ENCODE measurements at places on chromosomes 7 and 10.

DNA sequence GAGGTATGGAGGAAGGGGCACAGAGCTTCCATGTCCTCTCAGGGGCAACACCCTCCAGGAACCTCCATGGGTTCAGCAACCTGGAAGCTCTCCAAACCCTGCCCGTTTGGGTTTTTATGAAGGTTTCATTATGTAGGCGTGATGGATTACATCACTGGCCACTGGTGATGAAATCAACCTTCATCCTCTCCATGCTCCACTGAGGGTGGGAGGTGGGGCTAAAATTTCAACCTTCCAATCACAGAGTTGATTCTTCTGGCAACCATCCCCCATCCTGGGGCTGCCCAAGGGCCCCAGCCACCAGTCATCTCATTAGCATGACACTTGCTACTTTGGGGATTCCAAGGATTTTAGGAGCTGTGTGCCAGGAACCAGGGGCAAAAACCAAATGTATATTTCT is 90.1 kb downstream of the TEX36 start:
- DNase-seq, result no peak

DNA sequence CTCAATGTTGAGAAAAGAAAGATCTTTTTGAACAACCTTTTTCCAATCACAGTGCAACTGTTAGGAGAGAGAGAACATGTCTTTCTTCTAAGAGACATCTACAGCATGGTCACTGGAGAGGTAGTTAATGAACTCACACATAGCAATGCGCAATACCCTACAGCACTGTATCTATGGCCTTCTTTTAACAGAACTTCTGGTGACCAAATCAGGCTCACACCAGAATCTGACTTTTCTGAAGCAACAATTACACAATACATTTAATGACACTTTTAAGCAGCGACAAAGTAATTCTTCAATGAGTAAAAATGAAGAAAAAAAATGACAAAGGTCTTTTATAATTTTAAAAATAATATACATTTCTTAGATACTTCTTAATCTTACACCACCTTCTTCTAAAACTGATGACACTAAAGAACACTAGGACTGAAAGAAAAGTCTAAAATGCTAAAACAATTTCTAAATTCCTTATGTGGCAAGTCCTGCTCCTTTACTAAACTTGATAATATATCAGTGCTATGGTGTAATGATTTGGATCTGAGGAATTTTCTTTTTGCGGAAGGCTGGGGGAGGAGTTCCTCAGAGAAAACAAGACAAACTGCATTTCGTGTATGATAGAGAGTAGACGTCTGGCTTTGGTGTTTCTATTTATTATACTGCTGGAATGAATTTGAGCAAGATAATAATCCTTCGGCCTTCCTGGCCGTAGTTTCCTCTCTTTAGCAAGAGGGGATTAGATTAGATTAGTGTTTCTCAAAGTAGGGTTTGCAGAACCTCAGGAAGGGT is 166.3 kb downstream of the ZNF438 start:
- no peak for DNase-seq

DNA sequence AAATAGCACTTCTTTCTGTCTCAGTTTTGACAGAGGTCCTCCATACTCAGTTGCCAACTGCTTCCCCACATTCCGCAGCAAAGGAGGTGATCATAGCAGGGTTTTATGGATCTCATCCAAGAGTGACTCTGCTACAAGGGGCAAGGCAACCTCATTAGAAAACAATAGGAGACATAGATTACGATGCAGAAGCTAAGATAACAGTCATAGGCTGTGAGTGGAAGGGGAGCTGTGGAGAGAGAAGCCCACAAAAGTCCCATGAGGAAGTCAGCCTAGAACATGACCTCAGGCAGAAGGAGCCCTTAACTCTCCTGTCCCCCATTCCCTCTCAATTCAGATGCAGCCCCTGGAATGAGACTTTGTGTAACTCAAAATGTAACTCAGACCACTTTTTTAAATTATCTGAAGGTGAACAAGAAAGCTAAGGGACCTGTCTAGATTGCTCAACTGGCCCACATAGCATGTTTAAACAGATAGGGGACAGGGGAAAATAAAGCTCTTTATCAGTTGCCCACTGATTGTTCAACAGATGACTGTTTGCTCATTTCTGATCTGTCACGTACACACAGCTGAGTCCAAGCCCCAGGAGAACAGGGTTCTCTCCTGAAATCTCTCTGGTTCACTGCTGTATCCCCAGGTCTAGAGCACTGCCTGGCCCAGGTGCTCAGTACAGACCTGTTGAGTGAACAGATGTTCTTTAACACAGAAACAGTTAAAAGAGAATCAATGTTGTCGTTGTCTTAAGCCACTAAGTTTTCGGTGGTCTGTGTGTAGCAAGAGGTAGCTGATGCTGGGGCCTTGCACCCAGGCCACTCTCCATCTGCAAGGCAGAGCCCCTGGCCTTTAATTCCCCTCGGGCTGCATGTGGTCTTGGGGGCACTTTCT is 1.5 kb upstream of the NCOA4 start:
- DNase-seq, result no peak

DNA sequence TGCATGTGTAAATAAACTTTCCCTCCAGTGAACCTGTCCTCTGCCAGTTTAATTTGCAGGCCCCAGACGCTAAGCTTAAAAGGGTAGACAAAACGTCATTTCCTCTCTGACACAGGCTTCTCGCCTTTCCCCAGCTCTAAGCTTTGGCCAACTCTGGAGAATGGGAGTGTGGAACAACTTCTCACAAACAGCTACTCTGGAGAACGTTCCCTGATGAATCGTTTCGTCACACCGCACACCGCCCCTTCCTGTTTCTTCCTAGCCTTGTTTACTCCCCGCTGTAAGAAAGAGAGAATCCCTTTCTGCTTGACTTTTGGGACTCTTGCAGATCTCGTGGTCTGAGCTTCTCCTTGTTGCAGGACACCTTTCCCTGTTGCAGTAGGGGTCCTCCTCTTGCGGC is 564.2 kb downstream of the TCERG1L start:
- DNase-seq, result no peak

GRCh38 chr10:44198096-44198779 is 186.7 kb downstream of the CXCL12 start:
- no peak for DNase-seq

GRCh38 chr10:1605121-1605520 is 132.2 kb downstream of the ADARB2 start:
- no peak for DNase-seq

DNA sequence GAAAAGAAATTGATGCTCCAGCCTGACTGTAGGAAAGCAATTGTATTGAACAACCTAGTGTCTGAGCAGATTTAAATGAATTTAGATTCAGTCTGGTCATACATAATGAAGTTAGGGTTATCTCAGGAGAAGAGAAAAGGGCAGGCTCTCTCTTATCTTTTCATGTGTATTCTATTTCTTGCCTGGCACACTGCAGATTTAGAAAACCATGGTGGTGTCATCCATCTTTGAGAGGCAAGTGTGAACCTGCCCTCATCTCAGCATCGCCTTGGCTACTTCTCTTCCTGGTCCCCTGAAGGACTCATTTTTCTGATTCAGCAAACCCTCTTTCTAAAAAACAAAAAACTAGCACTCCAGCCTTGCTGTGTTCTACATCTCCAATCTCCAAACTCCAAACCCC is 137.7 kb downstream of the LRRC4 start:
- DNase-seq, result no peak

DNA sequence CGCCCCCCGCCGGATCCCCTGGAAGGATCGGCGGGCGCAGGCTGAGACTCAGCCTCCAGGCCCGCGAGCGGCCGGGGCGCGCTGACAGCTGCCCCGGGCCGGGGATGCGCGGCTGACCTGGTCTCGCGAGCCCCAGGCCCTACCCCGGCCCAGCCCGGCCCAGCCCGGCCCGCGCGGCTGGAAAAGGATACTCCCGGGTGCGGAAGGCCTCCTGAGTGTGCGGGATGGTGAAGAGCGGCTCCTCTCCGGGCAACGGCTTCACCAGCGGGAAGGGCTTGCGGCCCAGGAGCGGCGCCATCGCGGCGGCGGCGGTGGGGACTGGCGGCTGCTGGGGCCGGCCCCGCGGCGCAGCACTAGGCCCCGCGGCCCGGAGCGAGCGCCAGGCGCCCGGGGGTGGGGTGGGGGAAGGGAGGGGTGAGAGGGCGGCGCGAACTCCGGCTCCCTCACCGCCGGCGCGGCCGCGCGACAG is 423 bp downstream of the BAZ1B start:
- DNase-seq, result peak; percentile 49

DNA sequence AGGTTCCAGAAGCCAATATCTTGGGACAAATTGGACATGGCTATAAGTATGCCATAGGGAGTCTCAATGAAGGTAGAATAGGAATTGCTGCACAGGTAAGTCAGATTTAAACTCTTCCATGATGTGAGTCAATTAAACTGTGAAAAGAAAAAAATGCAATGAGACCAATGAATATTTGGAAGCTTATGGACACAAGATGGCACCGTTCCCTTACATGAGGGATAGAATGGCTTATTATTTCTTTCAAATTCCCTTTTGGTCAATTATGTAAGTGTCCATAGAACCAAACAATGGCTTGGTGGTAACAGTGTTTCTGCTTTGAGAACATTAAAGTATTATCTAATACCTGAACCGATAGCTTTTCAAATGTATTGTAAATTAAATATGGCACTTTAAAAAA is 35.6 kb downstream of the ACADSB start:
- peak; percentile 3 for DNase-seq

- DNase-seq, result peak; percentile 71
Observed at GRCh38 chr10:31759124-31759798, 169.4 kb downstream of the ARHGAP12 start.

DNA sequence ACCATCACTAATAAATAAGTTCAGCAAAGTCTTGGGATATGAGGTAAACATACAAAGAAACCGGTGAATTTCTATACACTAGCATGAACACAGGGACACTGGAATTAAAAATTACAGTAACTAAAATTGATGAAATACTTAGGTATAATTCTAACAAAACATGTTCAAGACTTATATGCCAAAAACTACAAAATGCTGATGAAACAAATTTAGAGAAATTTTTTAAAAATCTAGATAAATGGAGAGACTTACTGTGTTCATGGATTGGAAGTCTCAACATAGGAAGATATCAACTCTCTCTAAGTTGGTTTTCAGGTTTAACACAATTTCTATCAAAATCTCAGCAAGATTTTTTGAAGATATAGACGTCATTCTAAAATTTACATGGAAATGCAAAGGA is 128.8 kb upstream of the RET start:
- DNase-seq, result no peak

DNA sequence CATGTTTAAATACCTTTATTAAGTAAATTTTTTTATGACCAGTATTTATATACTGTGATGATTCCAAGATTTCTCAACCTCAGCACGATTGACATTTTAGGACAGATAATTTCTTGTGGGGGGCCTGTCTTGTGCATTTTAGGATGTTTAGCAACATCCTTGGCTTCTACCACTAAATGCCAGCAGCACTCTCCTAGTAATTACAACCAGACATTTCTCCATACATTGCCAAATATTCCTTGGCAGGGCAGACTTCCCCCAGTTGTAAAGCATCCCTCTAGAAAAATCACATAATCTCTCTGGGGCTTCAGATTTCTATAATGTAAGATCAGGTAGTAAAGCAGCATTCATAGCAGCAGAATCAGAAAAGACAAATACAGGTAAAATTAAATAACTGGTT is 7.8 kb upstream of the LIPM start:
- no peak for DNase-seq

GRCh38 chr7:54111814-54112511 is 430.2 kb upstream of the VSTM2A start:
- no peak for DNase-seq

GRCh38 chr10:90846746-90847145 is 11.1 kb downstream of the HTR7 start:
- no peak for DNase-seq

- no peak for DNase-seq
Observed at GRCh38 chr7:131190146-131190545, 137.5 kb upstream of the MKLN1 start.

DNA sequence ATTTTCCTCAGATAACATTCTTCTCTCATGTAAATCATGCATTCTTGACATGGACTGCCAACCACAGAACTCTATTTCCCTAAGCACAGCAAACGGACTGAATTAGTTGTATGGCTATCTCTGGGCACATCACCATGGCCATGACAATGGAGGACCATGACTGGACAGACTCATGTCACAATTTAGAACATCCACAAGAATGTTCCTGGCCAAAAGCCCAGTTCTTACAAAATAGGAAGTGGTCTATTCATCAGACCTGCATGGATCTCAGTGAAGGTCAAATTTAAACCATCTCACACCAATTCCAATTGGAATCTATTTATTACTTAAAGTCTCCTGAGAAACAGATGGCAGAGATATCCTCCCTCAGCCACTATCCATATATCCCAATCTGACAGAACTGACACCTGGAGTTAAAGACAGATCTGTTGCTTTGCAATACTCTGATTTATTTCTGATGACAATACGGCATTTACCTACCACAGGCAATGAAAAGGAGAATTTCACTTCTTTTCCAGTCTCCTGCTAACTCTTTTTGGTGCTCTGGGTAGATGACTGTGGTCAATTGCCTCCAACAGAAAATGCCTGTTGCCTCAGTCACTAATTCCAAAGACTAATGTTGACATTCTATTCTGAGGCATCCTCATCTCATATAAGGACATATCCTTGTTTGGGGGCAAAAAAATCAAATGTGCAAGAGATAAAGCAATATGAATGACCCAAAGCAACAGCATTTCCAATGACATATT is 254.8 kb downstream of the HTR7 start:
- no peak for DNase-seq

GRCh38 chr10:60375293-60376004 is 14.2 kb downstream of the ANK3 start:
- DNase-seq, result no peak

DNA sequence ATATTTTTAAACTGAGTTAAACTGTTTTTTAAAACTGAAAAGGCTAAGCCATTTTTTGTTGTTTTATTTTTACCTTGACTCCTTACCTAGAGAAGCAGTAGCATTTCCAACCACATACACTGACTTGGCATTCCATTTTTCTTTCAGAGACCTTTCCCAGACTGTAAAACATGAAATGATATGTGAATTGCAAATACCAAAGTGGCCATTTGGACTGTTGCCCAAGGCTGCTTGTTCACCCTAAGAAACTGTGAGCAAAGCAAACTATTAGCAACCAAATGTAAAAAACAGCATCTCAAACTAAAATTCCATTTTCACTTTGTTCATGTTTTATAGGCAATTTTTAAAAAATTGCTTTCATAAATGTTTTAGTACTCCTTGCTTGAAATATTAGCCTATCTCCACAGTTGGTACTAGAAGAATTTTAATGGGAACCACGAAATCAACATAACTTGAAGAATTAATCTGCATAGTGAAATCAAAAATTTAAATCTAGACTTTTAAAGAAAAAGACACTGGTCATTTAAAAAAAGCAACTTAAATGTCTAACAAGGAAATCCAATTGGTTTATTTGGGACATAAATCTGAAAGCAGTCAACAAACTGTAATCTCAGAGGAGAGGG is 10.8 kb downstream of the UROS start:
- DNase-seq, result no peak

DNA sequence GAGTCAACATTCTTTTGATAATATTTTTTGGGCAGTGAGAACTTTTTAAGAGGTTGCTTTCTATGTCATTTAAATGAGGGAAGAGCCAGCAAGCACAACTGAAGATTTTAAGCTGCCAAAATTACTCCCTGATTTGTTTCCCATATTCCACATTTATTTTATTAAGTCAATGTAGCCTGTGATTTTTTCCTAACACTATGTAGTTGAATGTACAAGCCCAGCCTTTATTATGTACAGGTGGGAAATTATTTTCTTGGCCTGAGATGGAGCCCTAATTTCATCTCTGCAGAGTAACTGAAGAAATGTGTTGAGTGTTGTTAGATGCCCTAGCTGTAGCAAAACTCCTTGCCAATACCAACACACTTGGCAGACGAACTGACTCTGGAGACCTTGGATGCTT is 83.1 kb upstream of the MINDY3 start:
- no peak for DNase-seq
